ENCODE measurements at places on chromosomes 4 and X.

DNA sequence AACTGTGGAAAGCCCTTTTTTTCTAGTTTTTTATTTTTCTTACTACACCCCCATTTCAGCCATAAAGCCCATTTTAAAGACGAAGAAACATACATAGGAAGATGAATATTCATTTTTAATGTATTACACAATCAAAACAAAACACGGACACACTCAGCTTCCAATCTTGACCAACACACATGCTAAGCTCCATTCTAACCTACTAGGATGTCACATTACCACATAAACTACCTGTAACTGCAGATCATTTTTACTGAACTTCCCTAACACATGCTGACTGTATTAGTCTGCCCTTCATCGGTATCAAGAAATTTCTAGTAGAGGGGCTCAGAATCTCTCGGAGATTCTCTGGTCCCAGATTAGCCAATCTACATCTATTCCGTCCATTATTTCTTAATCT, 1.8 kb downstream of the CCNI start:
- DNase-seq, result no peak

- no peak for DNase-seq
Observed at GRCh38 chr4:785332-786073, 40.4 kb downstream of the CPLX1 start.

DNA sequence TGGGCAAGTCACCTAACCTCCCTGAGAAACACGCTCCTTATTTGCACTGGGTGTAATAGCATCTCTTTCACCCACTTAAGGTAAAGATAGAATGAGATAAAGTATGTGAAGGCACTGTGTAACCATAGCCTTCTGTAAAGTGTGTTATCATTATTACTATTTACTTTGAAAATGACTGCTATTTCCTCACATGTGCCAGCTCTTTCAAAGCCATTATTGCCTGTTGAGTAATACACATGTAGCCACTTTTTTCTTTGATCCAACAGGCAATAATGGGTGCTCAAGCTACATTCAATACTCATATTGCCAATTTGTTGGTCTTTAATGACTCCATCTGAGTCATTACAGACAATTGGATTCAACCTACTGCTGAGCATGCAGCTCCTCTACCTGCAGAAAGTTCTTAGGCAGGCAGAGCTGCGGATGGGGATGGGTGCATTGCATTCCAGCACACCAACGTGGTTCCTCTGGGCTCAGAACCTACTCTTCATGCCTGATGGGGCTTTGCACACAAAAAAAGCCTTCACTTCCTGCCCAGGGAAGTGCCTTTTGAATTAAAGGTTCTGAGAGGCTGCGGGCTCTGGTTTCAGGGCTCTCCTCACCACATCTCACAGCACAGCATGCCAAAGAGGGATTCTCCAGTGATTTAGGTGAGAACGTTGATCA, 9.7 kb downstream of the PTCHD1 start:
- DNase-seq, result no peak

GRCh38 chr4:89336818-89337420, 29.3 kb upstream of the GPRIN3 start:
- DNase-seq, result no peak

DNA sequence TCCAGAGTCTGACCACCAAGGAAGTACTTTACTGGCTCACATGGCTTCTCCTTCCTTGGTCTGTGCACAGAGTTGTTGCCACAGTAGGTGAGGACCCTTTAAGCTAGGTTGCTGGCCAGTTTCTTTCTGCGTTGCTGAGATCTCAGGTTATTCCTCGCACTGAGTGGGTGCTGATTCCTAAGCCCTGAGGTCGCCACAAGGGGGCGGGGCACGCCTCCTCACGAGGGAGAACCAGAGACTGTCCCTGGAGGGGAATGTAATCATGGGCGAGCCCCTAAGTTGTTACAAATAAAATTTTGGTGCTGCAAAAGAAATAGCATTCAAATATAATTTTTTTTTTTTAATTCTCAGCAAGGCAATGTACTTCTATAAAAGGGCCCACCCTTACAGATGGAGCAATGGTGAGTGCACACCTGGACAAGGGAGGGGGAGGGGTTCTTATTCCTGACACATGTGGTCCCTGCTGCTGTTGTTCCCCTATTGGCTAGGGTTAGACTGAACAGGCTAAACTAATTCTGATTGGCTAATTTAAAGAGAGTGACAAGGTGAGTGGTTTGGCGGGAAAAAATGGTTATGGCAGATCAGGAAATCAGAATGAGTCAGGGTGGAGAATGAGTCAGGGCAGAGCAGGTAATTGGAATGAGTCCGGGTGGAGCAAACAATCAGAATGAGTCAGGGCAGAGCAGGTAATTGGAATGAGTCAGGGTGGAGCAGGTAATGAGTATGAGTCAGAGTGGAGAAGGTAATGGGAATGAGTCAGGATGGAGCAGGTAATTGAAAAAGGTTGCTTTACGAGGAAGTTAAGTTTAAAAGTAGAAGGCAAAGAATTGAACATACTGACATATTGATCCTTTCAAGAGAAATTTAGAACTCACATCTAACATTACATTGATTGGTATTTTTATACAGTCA, 107.5 kb downstream of the VSIG4 start:
- peak; percentile 14 for DNase-seq

DNA sequence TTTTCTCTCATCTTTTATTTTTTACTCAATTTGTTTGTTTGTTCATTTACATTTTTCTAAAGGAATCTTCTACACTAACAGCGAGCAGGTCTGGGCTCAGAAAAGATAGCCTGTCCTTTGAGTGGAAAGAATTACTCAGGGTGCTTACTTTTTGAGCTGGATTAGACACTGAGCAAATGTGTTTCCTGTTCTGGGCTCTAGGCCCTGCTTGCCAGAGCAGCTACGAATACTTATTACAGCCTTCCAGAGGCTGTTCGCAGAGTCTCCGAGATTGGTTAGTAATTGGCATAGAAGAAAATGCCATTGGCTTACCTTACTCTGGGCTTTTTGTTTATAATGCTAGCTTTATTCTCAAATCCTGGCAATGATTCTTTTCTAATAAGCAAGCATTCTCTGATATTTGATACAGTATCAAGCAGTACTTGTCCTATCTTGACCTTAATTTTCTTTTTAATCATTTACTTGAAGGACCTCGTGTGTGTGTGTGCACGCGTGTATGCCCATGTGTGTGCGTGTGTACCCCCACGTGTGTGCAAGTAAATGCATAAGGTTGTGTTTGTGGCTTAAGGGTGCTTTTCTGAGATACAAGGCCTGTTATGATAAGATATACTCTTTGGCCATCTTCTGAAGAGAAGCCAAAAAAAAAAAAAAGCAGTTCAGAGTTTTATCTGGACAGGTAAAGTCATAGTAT, 76.2 kb upstream of the GRXCR1 start:
- no peak for DNase-seq

- DNase-seq, result no peak
Observed at GRCh38 chr4:171024720-171025303, 788.4 kb upstream of the GALNTL6 start.

- no peak for DNase-seq
Observed at GRCh38 chrX:13666836-13667235, 13.9 kb downstream of the TCEANC start.

DNA sequence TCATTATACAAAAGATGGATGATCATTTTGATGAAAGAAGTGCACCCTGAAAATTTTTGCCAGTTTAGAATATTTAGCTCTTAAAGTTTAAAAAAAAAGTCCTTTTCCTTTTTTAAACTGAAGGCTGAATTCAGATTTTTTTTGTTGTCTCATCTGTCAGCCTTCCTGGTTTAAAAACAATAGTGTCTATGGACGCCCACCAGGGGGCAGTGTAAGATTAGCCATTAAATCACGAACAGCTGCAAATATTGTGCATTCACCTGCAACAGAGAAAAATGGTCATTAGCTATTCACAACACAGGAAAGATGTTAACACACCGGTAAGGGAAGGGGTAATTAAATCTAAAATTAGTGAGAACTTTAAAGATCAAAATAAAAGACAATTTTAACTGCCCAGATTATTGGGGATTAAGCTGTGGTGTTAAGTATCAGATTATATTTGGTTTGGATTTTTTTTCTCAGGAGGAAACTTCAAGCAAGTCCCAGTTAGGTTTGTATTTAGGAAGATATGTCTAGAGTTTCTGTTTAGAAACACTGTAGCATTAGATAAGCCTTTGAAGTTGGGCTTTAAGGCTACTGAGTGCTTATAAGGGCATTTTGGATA, 4.4 kb upstream of the CXorf38 start:
- DNase-seq, result peak; percentile 49

DNA sequence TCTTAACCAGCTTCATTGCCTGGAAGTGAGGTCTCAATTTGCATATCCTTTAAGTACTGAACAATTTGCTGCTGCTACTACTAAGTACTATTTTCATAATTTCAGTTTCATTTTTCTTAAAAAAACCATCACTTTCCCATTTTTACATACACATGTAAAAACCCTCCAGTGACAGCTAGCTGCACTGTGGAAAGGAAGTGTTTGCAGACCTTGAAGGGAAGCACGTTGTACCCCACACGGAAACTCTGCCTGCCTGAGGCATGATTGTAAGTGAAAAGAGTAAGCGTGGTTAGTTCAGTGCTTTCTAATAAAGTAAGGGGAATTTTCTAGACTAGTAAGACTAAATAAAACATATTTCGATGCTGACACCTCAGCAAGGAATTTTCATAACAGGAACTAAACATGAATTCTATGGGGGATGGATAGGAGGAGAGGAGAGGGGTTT, 103.6 kb downstream of the RAPGEF2 start:
- no peak for DNase-seq

DNA sequence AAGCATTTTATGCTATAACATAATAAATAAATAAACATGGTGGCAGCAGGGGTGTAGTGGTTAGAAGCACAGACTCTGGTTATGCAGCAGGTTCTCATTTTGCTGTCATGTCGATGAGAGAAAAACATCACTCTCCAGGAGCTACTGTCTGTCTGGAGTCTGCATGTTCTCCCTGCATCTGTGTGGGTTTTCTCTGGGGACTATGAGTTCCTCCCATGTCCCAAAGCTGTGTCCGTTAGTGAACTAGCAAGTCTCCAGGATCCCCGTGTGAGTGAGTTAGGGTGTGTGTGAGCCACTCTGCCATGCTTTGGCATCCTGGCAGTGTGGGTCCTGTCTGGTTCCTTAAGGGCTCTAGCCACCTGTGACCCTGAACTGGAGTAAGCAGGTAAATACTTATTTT, 585.6 kb upstream of the AGA start:
- no peak for DNase-seq

DNA sequence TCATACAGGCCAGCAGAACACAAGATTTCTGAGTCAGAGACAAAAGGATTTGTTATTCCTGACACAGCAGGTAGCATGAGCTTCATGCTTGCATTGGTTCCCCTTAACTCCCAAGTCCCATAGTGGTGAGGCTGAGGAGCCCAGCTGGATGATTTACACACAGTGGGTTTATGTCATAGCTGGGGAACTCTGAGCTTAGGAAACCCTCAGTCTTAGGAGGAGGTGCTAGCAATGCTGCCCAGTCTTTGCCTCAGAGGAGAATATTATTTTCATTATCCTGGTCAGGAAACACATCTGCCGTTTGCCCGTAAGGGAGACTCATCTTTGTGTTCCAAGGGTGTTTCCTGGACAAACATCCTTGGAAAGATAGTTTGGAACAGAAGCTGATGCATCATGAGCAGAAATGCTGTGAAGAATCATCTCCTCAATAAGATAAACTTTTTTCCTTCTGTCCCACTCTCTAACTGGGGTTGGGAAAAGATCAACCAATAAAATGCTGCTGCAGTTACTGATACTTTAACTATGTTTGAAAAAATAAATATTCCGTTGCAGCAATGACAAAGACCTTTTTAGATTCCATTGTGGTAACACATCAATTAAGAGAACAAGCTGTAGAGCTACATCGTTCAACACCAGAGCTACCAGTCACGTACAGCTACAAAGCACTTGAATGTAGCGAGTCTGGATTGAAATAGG, 146.8 kb downstream of the DCLK2 start:
- DNase-seq, result peak; percentile 93

DNA sequence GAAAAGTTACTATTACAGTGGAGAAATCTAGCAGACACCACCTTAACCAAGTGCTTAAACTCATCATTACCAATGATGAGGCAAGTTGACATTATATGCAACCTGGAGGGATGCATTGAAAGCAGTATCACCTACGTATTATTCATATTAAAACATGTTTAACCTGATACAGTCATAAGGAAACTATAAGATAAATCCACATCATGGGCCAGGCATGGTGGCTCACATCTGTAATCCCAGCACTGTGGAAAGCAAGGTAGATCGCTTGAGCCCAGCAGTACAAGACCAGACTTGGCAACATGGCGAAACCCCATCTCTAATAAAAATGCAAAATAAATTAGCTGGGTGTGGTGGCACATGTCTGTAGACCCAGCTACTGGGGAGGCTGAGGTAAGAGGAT, 22.3 kb upstream of the INTU start:
- no peak for DNase-seq

- no peak for DNase-seq
Observed at GRCh38 chrX:2578864-2579263, 78.1 kb upstream of the DHRSX start.

- DNase-seq, result no peak
Observed at GRCh38 chr4:8364848-8365350, 75.6 kb downstream of the ACOX3 start.

DNA sequence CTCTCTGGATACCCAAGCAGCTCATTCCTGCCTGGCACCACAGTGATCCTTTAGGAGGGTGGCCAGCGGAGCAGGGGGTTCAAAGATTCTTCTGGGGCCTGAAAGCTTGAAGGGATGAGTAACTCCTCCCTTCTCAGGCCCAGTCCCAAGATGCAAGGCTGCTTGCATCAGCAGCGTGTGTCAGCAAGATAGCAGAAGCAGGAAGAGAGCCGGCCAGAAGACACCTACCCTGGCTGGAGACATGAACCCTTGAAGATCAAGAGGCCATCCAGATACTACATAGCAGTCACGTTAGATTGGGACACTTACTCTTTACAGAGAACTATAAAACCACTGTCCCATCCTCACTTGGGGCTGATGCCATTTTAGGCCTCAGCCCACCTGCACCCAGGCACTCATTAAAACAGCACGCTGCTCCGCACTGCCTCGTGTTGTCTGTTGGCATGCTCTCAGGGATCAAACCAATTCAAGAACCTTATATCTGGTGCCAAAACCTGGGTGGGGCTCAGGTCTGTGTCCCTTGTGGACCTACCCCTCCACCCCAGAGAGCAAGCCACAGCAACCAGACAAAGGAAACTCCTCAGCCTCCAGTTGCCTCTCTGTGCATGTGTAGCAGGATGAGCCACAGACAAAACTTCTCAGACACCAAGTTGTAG, 6.5 kb downstream of the UGT2B17 start:
- DNase-seq, result no peak

- DNase-seq, result no peak
Observed at GRCh38 chrX:71195964-71196649, 26.9 kb upstream of the GJB1 start.

GRCh38 chr4:187685247-187685646, 310.3 kb upstream of the ZFP42 start:
- DNase-seq, result peak; percentile 13

Measured in A172 (cell line).